NCI-H446 (cell line): ENCODE measurements at places on chromosomes 3 and 15.

- no peak for DNase-seq
These were observed 44.4 kb downstream of the ADAMTSL3 start for GRCh38 chr15:83698294-83698693.

GRCh38 chr15:42628761-42629160 is 53.4 kb downstream of the STARD9 start:
- no peak for DNase-seq

DNA sequence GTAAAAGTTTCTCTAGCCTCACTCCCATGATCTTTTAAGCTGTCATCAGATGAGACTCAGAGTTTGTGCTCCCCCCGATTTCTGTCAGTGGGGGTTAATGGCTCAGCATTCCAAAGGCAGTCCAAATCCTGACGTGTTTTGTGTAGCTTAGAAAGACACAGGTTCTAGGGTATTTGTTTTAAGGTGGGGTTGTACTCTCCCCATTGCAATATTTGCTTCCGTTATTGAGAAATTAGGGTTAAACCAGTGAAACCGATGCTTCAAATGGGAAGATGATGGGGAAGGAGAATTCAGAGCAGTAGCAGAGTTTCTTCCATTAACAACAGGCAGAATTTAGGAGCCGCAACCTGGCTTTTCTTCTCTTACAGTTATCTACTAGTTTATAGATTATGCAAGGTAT is 3.4 kb downstream of the PIGB start:
- no peak for DNase-seq

GRCh38 chr3:140018556-140018955 is 83.6 kb downstream of the CLSTN2 start:
- no peak for DNase-seq

DNA sequence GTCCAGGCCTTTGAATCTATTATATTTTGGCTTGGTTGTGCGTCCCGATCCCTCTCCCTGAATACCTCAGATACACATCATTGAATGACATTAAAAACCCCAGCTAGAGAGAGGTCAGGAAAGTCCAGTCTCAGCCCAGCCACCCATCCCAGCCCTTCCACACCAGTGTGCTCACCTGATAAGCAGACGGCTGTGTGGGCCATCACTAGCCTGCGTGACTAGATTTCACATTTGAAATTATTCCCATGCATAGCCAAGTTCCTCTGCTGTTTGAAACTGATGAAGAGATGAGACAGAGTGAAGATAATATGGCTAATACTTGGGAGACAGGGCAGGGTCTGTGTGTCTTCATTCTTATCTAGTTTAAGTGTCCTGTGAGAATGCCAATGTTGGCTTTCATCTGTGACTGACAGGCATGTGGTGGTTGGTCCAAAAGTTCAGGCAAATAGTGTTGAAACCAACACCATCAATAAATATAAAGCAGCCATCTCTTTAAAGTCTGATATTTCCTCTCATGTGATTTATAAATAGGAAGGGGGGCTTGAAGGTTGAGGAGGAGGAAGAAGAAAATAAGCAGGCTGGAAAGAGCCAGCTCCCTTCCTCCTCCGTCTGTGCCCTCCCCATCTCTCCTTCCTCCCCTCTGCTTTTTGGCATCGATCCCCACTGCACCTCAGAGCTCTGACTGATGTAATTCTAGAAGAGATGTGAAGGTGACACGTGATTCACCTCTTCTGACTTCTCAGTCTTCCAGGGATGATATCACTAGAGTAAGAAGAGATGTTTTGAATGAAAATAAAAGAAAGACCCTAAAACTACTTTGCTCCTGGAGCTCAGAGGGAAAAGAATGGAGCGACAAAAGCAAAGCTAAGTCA is 5.1 kb downstream of the FAM43A start:
- peak; percentile 19 for DNase-seq

DNA sequence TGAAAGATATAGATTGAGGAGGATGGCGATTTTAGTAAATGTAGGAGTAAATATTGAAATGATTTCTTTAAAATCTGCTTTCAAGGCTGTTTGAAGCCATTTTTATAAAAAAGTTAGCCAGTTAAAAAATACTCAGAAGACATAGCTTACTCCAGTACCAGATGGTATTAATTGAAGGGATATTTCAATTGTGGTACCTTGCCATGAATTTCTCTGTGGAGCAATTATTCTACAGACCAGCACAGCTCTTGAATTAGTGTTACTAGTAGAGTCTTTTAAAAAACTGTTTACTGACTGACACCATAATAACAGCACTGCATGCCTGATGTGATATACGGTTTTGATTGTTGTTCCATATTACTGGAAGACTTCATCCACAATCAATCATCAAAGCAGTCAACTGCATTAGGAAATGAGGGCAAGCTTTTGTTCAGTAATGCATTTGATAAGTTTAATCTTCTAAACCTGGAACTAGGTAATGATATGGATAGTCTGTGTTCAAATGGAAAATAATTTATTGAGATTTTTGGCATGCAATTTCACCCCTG is 106.4 kb downstream of the MFSD1 start:
- DNase-seq, result no peak

- peak; percentile 0 for DNase-seq
These were observed 152.4 kb downstream of the AGBL1 start for GRCh38 chr15:86231864-86232721.

- no peak for DNase-seq
These were observed 310.7 kb upstream of the DPPA4 start for GRCh38 chr3:109648027-109648426.

DNA sequence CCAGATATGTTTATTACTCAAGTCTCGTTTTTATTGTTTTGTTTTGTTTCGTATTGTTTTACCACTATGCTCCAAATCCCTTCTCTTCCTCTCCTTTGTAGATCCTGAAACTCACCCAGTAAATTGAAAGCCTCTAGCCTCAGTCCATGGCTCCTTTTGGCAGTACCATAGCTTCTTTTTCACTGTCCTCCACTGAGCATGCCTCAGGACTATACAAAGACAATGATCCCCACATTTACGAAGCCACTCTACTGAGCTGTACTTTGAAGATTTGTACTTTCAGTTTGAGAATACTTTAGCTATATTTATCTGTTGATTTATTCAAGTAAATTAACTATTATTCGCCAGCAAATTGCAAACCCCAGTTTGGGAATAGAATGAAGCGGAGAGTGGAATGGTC is 159.1 kb upstream of the SLITRK3 start:
- DNase-seq, result no peak

DNA sequence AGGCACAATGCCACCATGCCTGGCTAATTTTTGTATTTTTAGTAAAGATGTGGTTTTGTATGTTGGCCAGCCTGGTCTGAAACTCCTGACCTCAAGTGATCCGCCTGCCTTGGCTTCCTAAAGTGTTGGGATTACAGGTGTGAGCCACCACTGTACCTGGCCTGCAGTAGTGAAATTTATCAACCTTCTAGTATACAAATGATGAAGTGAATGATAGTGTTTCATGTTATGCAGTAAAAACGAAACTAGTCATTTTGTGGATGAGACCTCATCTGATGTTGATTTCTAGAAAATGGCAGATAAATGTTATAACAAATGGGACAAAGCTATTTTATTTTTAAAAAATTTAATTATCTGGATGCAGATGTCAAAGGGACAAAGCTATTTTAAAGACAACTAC is 32.9 kb downstream of the NXPE3 start:
- no peak for DNase-seq

DNA sequence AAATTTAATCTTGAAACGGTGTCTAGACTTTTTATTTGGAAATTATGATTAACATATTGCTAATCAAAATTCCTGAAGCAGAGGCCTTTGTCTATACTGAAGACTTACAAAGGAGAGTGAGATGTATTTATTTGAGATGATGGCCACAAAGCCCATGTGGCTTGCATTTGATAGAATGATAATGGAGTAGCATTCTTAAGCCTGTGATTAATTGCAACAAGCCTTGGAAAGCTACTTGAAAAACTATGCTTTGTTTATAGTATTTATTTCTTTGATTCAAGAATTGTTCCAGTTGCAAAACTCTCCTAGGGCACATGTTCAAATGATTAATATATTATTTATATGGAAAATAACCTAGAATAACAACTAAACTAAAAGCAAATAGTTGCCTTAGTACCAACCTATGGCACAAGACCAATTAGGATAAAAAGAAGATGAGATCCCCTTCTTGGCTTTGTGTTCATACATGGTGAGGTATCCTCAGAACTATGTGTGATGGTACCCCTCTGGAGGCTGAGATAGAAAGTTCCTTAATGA is 244.1 kb upstream of the TBL1XR1 start:
- no peak for DNase-seq

DNA sequence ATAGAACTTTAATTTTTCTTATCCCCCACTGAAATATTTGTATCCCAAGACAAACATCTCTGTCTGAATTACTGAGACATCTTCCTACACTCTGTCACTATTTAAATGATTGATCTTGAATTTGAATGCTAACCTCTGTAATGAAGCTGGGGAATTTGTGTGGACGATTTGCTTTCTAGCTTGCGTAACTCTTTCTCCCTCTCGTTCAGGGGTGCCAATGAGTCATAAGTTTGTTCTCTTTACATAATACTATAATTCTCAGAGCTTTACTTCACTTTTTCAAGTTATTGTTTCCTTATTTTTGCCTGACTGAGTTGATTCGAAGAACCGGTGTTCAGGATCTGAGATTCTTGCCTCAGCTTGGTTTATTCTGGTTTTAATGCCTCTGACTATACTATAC is 783.3 kb upstream of the CADM2 start:
- no peak for DNase-seq
